ENCODE measurements at places on chromosomes 12 and 14.

DNA sequence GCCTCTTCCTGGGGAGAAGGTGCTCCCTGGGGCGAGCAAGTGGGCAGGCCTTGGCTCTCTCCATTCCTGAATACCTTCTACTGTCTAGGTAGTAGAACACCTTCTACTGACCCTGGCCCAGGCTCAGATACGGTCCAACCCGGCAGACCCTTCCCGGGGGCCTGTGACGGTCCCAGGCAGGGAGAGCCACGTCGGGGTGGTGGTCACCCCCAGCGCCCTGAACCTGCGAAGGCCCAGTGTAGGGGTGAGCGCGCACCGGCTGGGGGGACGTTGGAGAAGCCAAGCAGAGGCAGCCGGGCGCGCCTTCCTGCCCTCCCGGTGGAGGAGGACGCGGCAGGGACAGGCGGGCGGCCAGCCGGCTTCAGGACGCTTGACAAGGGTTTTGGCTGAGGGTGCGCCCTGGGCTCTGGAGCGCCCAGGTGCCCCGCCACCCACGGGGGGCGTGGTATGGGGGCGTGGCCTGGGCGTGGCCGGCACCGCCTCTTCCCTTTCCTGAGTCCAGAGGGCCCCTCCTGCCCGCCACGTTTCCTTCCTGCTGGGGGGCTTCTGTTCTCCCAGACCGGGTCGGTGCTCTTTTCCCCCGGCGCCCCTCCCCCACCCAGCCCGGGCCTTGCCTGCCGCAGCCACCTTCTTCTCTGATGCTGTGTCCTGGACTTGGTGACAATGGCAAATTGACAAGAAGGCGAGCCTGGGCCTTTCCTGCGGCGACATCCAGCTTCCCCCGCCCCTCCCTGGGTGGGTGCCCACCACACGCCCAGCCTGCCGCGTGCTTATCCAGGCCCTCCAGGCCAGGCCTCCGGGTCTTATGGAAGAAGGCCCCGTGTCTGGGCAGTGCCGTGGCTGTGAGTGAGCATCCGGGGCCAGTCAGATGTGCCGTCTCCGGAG lies 24.5 kb upstream of the PPP1R13B start:
- DNase-seq: no peak

GRCh38 chr12:47758834-47759690 lies at the start of gene RAPGEF3:
Gene RAPGEF3 (minus strand): TSS chr12:47758880. CDS start chr12:47758556, 324 bp downstream.
- peak; percentile 76 for DNase-seq

DNA sequence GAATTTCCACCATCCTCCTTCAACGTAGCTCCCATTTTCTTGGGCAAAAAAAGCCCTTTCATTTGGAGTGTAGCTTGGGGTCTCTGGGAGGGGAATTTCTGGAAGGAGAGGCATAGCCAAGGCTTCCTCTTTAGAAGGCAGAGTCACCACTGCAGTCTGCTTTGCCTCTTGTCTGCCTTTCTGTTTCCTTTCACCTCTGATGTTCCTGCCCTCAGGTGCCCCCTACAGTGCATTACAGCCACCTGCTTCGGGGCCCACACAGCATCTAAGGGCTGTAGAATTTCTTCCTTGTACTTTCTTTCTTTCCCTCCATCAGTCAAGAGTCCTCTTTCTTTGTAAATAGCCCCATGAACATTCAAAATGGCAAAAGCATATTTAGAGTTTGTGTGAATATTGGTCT lies 1313.9 kb downstream of the TMEM121 start:
- DNase-seq: no peak

- DNase-seq: no peak
These were observed 1.3 kb upstream of the ADGRD1 start for GRCh38 chr12:130952171-130952954.

GRCh38 chr14:30015489-30015888 lies 87.8 kb upstream of the PRKD1 start:
- no peak for DNase-seq

- DNase-seq: no peak
These were observed 17.2 kb downstream of the DIO3 start for GRCh38 chr14:101578489-101578888.

GRCh38 chr14:92175811-92176210 lies 54.0 kb downstream of the CPSF2 start:
- no peak for DNase-seq

GRCh38 chr12:124569375-124570148 lies 2.1 kb upstream of the NCOR2 start:
- DNase-seq: no peak

DNA sequence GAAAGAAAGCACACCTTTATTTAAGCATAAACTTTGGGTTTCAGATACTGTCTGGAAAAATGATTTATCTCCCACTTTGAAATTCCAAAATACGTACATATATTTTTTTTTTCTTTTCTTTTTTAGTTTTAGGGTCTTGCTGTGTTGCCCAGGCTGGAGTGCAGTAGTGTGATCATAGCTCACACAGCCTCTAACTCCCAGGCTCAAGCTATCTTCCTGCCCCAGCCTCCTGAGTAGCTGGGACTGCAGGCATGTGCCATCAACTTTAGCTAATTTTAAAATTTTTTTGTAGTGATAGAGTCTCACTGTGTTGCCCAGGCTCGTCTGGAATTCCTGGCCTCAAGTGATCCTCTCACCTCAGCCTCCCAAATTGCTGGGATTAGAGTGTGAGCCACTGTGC lies 45.9 kb upstream of the PAPLN start:
- DNase-seq: no peak

DNA sequence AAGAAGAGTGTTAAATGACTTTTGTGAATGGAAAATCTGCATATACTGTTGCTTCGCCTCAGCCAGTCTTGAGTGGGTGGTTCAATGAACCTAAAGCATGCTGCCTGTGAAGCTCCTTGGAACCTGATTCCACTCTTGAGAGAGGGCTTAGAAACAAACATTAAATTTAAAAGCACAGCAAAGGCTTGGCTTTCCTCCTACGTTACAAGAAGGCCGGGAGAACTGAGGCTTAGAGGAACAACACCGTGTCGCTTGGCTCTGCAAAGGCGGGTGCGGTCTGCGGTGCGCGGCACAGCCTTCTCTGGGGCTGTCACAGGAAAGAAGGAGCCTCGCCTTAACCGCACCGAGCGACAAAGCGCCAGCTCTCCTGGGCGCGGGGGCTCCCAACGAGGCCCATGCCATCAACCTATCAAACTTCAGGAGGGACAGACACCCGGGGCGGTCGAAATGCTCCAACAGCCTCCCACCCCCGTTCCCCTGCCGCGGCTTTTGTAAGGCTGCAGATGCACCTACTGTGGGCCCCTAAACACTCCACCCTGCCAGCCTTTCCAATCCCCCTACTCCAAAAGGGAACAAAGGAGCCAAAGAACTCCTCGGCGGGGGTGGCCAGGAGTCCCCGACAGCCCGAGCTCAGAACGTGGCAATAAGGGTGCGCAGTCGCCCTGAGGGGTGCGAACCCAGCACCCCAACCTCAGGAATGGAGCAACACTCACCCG lies 729 bp downstream of the OSBPL8 start:
- DNase-seq: peak; percentile 24

DNA sequence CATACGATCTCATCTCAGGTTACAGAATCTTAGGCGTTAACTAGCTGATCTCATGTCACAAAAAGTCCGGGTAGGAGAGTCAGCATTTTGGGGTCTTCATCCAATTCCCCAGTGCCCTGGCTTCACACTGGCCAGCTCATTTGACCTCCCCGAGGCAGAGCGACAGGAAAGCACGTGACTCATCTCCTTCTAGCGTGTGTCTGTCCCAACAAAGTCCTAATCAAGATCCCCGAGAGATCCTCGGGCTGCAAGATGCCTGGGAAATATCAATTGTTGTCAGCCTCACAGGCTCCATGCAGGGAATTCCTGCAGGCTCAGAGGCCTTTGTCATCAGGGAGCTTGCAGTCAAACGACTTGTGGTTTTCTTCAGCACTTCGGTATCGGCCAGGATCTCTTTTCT lies 57.5 kb downstream of the ZNF664 start:
- peak; percentile 35 for DNase-seq

- no peak for DNase-seq
These were observed 13.1 kb downstream of the CLECL1 start for GRCh38 chr12:9719790-9720189.

DNA sequence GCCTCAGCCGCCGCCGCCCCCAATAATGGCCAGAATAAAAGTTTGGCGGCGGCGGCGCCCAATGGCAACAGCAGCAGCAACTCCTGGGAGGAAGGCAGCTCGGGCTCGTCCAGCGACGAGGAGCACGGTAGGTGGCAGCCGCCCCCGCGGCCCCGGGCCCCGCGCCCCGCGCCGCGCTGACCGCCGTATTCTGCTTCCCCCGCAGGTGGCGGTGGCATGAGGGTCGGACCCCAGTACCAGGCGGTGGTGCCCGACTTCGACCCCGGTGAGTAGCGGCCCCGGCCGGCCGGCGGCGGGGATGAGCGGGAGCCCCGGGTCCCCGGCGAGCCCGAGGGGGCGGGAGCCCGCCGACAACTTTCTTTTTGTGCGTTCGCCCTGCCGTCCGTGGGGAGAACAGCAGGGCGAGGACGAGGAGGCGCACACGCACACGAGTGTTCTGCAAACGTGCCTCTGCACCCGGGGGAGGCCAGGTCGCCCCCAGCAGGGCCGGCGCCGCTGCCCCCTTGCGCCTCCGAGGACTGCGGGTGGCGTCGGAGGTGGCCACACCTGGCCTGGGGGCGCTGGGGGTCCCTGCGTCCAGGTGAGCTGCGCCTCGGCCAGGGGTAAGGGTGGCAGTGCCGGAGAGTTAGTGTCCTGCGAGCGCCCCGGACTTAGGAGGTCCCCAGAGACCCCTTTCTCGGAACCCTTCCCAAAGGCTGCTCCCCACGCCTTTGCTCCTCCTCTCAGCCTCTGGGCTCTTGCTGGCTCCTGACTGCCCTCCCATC lies 794 bp downstream of the RCOR1 start:
- peak; percentile 21 for DNase-seq

DNA sequence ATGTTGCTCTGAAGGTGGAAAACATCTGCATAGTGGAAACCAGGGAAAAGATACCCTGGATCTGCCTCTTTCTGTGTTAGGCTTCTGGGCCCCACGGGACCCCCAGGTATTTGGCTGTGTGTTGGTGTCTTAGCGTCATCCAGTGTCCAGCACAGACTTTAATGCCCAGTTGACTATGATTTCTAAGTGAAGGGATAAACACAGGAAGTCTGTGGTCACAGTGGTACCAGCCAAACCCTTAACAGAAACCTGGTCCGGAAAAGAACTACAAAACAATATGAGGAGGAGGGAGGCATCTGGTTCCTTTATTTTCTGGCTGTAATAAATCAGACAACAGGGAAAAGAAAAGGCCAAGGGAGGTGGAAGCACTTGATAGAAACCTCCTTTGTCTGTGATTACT lies 56.4 kb downstream of the CMKLR1 start:
- peak; percentile 65 for DNase-seq

- no peak for DNase-seq
These were observed 79.2 kb upstream of the PAWR start for GRCh38 chr12:79769860-79770485.

GRCh38 chr12:18864900-18865561 lies 127.1 kb downstream of the CAPZA3 start:
- peak; percentile 30 for DNase-seq

GRCh38 chr14:53032161-53032803 lies 81.4 kb upstream of the FERMT2 start:
- DNase-seq: peak; percentile 59

GRCh38 chr12:47964106-47964728 lies 821 bp downstream of the TMEM106C start:
- DNase-seq: no peak

DNA sequence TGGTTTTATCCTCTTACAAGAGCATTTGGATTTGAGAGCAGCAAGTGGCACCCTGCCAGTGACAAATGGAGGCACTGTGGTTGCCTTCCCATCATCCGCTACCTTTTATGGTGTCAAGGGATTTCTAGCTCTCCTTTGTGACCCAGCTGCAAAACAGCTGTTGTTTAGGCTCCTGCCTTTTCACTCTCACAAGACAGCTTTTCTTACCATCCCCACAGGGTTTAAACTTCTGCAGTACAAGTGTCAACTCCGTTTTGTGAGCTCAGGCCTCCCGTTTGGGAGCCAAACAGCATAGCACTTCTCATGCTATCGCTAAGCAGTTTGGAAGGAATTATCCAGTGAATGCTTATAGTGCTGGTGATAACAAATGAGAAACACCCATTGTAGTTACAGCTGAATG lies 331.4 kb downstream of the TMTC2 start:
- peak; percentile 25 for DNase-seq
